ENCODE measurements at places on chromosomes 2 and 18.

DNA sequence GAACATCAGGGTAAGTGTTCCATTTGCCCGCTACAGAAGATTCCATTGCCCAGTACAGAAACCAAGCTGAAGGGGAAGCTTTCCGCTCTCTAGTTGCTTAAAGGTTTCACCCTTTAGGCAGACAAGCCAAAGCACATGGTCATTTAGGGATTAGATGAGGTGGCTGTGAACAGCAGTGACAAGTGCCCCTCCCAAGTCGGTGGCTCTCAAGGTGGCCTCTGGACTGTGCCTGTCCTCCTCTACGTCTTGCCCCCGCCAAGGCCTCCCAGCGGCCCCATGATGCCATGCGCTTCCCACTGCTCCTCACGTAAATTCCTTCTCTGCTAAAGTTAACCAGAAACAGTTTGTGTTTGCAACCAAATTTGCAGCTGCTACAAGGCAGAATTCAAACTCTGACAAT is 24.2 kb upstream of the PTPN4 start:
- DNase-seq = no peak

- no peak for DNase-seq
Measured at GRCh38 chr2:214737188-214737587, 72.3 kb downstream of the BARD1 start.

DNA sequence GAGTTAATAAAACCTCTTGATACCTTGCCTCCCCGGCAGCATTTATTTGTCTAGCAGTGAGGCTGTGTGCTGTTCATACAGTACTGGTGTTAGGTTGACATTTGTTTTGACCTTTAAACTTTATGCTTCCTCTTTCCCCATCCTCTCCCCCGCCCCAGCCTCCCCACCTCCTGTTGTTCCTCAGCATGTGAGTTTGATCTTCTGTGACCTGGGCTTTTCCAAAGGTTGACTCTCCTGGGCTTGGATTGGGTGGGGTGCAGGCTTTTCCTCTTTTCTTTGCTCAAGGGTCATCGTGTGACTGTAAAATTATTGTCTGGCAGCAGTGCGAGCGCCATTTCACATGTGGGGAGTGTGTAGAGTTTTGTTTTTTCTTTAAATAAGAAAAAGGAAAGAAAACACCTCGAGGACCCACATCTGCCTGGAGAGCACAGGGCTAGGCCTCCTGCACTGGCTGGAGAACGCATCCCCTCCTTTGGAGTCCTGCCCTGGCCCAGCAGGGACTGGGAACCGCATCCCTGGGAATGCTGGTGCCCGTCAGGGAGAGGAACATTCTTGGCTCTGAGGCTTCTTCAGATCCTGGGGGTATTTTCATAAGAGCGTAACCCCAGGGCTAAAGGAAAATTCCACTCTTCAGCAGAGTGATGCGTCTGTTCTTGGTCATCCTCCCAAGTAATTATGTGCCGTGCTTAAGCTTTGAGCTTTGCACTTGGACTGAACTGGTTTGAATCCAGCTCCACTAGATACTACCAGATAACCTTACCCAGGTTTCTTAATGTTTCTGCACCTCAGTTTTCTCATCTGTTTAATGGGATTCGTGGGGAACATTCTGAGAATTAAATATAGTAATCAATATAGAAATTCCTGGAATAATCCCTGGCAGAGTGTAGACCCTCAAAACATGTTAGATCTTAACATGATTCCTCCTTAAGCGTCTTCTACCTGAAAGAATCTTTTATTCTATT is 91.5 kb downstream of the SETBP1 start:
- peak; percentile 74 for DNase-seq

- DNase-seq = peak; percentile 71
Measured at GRCh38 chr2:20622731-20623130, 28.2 kb downstream of the HS1BP3 start.

GRCh38 chr18:41153871-41154270 is 801.2 kb upstream of the PIK3C3 start:
- DNase-seq = no peak

- DNase-seq = no peak
Measured at GRCh38 chr2:105239924-105240323, 1.6 kb upstream of the GPR45 start.

- DNase-seq = peak; percentile 92
Measured at GRCh38 chr2:64644458-64645382, 9.0 kb downstream of the SERTAD2 start.

DNA sequence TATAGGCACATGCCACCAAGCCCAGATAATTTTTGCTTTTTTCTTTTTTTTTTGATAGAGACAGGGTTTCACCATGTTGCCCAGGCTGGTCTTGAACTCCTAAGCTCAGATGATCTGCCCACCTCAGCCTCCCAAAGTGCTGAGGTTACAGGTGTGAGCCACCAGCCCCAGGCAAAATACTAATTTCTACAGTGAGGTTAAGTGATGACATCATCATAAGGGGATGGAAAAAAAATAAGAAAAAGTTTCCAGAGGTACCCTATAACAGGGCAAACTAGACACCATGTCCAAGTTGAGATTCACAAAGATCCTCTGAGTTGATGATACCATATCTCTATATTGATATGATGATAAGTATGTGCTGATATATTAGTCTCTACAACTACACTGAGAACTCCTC is 163.7 kb upstream of the ACVR2A start:
- no peak for DNase-seq

GRCh38 chr2:177242121-177242987 is 22.2 kb downstream of the NFE2L2 start:
- peak; percentile 67 for DNase-seq

- no peak for DNase-seq
Measured at GRCh38 chr2:48189552-48190228, 283.4 kb upstream of the FBXO11 start.

DNA sequence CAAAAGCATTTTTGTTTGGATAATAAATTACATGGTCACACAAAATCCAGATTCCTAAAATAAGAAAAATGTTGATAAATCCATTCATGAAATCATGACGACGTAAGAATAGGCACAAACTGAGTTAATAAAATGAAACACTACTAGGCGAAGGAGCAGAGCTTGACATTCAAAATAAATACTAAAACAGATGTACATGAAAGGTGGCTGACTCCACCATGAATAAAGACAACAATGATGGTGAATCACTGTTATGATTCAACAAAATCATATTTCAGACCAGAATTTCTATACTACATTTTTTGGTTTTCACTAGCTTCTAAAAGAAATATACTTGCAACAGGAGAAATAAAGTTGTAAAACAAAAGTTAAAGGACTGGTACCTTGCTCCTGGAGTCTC is 122.0 kb upstream of the RNU4ATAC start:
- DNase-seq = no peak

- no peak for DNase-seq
Measured at GRCh38 chr2:47039489-47039870, 115.6 kb downstream of the STPG4 start.

GRCh38 chr2:46964835-46965560 is 49.4 kb upstream of the MCFD2 start:
- no peak for DNase-seq

DNA sequence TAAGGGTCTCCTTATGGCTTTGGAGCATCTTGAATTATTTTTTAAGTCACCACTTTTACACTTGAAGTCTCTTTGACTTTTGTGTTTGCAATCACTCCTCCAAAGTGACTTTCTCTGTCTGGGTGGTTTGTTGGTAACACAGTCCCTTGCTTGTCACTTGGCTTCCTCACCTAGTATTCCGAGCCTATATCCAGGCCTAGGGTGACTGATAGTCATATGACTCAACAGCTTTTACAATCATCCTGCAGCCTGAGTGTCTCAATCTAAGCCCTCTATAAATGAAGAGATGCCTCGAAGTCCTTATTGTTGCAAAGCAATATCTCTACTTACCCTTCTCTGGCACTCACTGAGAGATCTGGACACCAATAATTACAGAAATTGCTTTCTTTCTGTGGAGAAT is 53.9 kb upstream of the SETBP1 start:
- no peak for DNase-seq

GRCh38 chr18:23384778-23385736 is 68.0 kb upstream of the RIOK3 start:
- no peak for DNase-seq

GRCh38 chr2:47645246-47645645 is 137.7 kb upstream of the MSH6 start:
- no peak for DNase-seq

GRCh38 chr18:3675446-3675845 is 225.5 kb downstream of the TGIF1 start:
- DNase-seq = no peak

GRCh38 chr2:62263076-62263715 is 67.3 kb downstream of the B3GNT2 start:
- DNase-seq = no peak

DNA sequence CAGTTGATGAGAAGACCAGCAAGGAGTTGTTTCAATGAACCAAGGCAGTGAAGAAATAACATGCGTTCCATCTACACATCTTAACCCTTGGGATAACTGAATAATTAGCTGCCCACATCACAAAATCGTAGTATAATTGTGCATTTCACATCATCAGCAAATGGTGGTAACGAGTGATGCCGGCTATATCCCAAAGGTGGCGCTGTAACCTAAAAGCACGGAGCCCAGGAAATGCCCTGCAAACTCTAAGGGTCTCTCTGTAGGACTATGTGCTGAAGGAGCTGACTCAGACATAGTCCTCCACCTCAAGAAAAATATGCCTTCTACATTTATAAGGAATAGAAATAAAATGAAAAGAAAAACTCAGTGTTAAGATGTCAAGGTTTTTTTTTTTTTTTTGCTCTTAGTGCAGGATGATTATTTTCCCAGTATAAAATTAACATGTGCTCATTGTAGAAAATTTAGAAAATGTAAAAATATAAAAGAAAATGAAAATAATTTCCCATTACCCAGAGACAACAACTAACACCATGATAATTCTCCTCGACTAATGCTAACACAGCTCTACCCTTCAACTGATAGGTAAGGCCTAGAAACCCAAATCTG is 23.1 kb upstream of the DSG3 start:
- no peak for DNase-seq

GRCh38 chr2:75311993-75312392 is 112.7 kb upstream of the TACR1 start:
- DNase-seq = no peak

DNA sequence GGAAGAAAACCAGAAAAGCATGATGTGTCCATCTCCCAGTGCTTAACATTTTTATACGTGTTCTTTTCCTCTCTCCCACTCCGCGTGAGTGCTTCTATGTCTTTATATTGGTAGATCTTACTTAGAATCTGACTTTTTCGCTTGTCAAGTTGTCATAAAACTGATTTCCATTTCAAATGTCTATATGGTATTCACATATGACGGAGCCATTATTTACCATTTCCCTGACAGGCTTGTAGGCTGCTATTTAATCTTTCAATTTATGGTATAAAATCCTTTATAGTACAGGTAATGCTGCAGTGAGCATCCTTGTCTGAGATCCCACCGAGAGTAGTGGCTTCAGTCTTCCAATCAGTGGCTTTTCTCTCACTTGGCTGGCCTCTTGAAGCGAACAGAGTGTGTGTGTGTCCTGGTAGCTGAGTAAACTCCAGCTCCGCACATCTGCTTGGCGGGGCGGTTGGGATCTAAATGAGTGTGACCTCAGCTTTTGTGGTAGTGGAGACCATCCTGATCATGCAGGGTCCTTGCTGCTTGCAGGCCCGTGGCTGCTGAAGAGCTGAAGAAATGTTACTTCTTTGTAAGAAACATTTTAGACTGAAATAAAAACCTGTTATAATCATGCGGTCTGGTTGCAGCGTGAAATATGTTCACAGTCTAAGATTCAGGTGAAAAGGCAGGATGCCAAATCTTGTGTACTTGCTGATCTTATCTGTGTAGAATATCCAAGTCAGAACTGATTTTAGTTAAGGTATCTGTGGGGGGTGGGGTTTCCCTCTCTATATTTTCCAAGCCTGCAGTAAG is 40.2 kb downstream of the INPP4A start:
- DNase-seq = peak; percentile 32

- no peak for DNase-seq
Measured at GRCh38 chr18:57982372-57983021, 61.5 kb upstream of the NEDD4L start.

DNA sequence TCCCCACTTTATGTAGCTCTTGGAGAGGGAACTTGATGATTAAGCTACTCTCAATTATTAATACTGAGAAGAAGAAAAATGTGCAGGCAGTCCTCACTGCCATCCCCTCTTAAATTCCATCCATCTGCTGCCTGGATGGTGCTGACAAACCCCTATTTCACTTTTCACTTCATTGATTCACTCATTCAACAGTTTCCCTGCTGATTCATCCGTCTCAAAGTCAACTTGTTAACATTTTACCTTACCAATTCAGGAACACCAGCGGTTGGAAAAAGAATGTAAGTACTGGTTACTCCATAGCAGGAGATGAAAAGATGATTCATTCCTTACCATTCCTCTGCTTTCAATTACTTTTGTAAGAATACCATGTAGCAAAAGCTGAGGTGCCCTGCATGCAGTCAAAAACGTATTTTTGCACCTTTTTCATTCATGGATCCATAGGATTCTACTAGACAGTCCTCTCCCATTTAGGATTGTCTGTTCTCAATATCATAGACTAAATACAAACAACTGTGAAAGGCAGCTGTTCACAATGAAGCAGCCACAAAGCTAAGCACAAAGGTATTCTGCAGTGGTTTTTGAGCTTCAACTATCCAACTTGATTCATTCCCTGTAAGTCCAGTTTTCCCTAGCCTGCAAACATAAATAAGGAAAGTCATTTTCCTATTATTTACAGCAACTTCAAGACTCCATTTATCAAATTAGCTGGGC is 262.0 kb downstream of the MREG start:
- DNase-seq = no peak

GRCh38 chr2:235053651-235054050 is 101.8 kb downstream of the SH3BP4 start:
- DNase-seq = no peak

GRCh38 chr2:10720306-10720705 is 1.1 kb upstream of the ATP6V1C2 start:
- no peak for DNase-seq

DNA sequence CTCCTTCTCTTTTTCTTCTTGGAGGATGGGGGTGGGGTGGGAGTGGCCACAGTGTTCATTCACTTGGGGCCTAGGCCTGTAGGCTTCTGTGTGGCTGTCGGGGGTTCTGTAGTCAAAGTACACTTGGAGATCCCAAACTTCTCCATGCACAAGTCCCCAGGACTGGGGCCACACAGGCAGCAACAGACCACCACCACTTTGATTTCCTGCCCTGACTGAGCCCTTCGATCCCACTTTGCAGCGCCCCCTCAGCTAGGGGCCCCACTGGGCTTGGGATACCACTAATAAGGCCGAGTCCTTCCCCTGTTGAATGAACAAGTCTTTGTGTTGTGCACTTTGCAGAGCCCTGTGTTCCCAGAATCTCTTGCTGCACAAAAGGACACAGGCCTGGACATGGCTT is 5.5 kb upstream of the TEX51 start:
- no peak for DNase-seq

DNA sequence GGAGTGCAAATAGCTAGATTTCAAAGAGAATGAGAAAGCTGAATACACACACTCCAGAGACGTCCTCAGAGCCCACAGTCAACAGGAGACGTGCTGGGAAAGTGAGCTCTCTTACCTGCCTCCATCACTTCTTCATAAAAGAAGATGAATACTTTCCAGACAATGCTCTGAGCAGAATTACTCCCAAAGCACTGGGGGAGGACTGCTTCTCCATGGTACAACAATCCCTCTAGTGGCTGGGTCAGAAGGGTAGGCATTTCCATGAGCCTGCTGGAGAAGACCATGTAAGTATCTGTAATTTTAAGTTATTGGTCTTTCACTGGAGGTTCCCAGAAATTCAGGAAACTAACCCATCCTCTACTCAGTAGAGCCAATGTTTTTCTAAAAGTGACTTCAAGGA is 190.3 kb downstream of the RBM43 start:
- no peak for DNase-seq

Measured in sigmoid colon (tissue), 7 donors.